Stromal cell of bone marrow (primary cell): ENCODE measurements at places on chromosomes 16 and 17.

DNA sequence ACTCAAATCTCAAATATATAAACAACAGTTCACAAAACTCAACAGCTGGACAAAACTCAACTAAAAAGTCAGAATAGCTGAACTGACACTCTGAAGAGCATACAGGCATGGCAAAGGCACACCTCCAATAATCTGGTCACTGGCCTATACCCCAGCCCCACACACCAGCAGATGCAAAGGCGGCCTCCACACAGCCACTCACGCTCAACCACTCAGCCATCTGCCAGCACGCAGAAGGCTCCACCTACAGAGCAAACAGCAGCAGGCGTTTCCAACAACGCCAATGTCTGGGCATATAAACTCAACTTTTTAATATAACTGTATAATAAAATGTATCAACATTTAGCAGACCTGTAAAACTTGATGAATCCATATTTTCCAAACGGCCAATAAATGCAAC lies 17.2 kb downstream of the USP7 start:
- no peak for DNase-seq

- DNase-seq = no peak
These were observed 22.3 kb downstream of the C16orf90 start for GRCh38 chr16:3472878-3473595.

DNA sequence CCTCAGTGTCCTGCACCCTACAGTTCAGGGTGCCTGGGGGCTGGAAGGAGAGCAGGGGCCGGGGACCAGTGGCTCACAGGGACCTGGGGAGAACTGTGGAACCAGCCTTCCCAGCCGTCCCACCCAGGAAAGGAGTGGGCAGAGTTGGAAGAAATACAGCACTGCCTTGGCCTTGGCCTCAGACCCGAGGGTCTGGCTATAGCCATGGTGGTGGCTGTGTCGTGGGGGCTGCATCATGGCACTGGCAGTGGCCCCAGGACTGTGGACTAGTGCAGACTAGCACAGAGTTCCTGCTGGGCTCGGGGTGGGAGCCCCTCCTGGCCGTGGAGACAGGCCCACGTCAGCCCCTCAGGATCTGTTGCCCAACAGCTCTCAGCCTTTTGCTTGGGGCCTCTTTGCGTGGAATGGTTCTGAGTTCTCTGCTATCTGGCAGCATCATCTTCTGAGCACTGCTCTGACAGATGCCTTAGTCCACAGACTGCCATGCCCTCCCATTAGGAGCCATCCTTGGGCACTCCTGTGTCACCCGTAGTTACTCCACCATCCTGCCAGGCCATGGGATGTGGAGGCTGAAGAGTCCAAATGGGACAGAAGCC lies 12.6 kb upstream of the DNASE1 start:
- no peak for DNase-seq

DNA sequence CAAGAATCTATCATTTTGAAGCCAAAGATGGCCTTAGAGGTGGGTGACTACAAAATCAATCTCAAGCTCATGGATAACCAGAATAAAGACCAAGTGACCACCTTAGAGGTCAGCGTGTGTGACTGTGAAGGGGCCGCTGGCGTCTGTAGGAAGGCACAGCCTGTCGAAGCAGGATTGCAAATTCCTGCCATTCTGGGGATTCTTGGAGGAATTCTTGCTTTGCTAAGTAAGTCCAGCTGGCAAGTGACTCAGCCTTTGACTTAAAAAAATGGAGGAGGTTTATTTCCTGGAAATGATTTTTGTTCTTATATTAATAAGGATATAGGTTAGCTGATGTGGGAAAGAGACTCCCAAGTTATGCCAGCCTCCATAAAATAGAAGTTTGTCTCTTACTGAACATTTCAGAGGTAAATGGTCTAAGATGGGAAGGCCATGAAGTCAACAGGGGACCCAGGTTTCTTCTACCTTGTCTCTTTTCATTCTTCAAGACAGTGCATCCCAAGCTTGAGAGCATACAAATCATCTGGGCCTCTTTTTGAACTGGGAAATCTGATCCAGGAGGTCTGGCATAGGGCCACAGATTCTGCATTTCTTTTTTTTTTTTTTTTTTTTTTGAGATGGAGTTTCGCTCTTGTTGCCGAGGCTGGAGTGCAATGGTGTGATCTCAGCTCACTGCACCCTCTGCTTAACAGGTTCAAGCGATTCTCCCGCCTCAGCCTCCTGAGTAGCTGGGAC lies 19.8 kb upstream of the TANGO6 start:
- DNase-seq = no peak

DNA sequence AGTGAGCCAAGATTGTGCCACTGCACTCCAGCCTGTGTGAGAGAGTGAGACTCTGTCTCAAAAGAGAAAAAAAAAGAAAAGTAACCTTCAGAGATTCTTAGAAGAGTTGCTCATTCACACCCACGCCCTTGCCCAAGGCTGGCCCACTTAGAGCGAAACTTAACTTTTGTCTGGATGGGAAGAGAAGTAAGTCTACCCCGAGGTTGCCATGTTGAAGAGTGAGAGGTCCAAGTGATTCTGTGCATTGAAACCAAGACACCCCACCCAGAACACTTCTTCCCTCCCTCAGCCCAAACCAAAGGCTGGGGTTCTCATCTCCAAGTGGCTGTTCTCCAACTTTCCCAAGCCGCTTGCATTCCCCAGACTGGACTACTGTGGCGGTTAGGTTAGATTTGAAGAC lies 2.4 kb upstream of the CISD3 start:
- DNase-seq = no peak

DNA sequence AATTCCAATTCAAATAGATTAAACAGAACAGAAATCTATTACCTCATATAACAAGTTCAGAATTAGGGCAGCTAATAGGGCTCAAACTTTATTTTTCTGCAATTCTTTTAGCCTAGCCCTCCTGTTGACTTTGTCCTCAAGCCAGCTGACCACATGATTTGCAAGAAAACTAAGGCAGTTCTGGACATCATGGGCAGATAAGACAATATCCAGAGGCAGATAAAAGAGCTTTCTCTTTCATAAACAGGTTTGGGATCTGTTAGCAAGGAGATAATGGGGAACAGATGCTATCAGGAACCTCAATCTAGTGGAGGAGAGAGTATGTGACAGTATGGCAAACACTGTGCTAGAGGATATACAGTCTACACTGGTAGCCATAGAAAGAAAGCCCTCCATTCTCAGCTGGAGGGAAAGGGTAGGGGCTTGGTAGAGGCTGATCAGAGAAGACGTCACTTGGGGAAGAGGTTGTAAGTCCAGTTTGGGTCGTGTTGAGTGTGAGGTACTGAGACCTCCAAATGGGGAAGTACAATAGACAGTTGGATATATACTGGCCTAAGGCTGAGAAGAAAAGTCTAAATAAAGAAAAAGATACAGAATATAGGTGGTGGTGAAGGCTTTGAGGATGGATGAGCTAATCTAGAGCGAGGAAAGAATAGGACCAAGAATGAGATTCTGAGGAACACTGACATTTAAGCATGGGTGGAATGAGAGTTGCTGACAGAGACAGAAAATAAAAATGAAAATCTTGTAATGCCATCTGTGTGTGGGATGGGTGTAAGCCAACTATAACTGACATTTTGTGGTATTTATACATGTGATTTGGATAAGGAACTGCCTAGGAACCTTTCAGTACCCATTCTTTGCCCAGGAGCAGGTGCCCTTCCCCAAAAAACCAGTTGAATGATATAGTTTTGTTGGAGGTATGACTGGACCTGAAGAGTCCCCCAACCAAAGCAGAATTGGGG lies 67.4 kb downstream of the CYB561 start:
- DNase-seq = no peak
